ENCODE measurements at places on chromosomes 12 and 14. TPM values are rescaled to one million over a fixed set of nuclear protein-coding genes. Genes with fewer than 3 reads are reported as not detected.

ARHGAP9 gene
- under 0.01 TPM for total RNA-seq

SPATS2 gene
- total RNA-seq, result 30.6 TPM

FAM181A gene
- total RNA-seq, result not detected

TWF1 gene
- 224 TPM for total RNA-seq

E2F7 gene
- total RNA-seq, result 10.4 TPM

Measured in fibroblast of villous mesenchyme (primary cell).